ENCODE measurements at places on chromosomes 3 and 15.

- DNase-seq, result no peak
Observed at GRCh38 chr15:32870240-32871033, 152.6 kb downstream of the GREM1 start.

GRCh38 chr15:70629735-70630273 is 133.6 kb downstream of the UACA start:
- no peak for DNase-seq

DNA sequence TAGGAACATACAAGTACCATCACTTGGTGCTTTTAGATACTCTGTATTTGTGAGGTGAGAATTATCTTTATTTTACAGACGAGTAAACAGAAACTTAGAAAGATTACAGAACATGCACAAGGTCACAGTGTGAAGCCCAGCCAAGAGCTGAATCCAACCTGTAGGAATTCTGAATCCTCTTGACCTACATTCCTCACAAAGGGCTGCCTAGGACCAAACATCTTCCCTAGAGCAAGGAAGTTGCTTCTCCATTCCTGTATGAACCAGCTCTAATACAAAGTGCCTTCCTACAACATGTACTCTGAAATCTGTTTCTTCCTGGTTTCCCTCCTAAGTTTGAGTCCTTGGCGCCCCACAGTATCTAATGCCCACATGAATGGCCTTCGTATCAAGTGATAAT is 2.9 kb downstream of the HDGFL3 start:
- no peak for DNase-seq

- no peak for DNase-seq
Observed at GRCh38 chr15:63556246-63556645, 40.9 kb upstream of the FBXL22 start.

Data from HS-27A (cell line).